Activated gamma-delta T cell treated with anti-CD3 and anti-CD28 coated beads, Interleukin-2, amount 50 U/mL, for 16 hours (primary cell): ENCODE measurements at places on chromosomes 13 and 19.

GRCh38 chr13:93118081-93118615 is 108.5 kb upstream of the GPC6 start:
- DNase-seq: no peak

- DNase-seq: no peak
Observed at GRCh38 chr13:18998389-18998788, 183.2 kb downstream of the TUBA3C start.

DNA sequence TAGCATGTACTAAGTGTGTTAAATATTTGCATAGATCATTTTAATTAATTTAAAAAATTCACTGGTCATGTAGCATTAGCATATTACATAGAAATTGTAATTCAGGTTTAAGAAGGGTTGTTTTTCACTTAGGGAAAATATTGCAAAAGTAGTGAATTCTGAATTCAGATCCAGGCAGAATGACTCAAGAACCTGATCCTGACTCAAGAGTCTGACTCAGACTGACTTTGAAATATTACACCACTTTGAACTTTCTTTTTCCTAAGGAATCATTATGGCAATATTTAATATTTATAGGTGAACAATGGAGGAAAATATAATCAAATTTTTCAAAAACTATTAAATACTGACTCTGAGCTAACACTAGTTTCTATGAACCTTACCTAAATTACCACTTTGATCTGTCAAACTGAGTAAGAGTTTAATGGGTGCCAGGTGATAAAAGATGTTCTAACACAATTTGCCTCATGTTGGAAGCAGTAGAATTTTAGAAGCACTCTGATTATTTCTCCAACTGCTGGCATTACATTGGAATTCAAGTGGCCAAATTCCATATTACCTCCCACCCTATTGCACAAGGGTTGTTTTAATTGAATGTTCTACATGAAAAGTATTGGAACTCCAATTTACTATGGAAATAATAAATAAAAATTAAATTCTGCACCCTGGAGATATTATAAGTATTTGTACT is 261.6 kb downstream of the SLITRK1 start:
- DNase-seq: no peak

DNA sequence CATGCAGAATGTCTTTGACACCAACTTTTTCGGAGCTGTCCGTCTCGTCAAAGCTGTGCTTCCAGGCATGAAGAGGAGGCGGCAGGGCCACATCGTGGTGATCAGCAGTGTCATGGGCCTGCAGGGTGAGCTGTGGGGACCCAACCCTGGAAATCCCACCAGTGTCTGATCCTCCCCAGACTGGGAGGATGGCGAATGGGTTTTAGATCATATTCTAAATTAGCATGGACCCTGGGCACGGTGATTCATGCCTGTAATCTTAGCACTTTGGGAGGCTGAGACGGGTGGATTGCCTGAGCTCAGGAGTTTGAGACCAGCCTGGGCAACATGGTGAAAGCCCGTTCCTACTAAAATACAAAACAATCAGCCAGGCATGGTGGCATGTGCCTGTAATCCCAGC is 5.5 kb downstream of the RDH8 start:
- no peak for DNase-seq

- DNase-seq: no peak
Observed at GRCh38 chr13:111614009-111614408, 293.6 kb downstream of the TEX29 start.

GRCh38 chr13:59413126-59413525 is 750.6 kb downstream of the DIAPH3 start:
- no peak for DNase-seq

- DNase-seq: no peak
Observed at GRCh38 chr13:43088093-43088511, 64.7 kb downstream of the DNAJC15 start.

DNA sequence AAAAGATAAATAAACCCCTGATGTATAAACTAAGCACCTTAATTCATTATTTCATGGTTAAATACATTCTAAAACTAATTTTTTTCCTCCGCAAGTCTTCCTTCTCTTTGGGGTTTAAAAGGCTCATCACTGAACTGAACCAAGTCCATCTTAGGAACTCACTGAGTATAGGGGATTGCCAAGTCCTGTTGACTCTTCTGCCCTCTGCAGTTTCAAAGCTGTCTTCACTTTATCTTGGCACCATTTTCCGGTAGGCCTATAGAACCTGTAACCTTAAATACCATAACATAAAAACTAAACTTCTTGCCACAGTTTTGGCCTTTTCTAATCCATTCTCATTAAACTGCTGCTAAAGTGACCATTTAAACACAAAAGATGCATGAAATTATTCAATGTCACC is 66.5 kb upstream of the USPL1 start:
- no peak for DNase-seq

DNA sequence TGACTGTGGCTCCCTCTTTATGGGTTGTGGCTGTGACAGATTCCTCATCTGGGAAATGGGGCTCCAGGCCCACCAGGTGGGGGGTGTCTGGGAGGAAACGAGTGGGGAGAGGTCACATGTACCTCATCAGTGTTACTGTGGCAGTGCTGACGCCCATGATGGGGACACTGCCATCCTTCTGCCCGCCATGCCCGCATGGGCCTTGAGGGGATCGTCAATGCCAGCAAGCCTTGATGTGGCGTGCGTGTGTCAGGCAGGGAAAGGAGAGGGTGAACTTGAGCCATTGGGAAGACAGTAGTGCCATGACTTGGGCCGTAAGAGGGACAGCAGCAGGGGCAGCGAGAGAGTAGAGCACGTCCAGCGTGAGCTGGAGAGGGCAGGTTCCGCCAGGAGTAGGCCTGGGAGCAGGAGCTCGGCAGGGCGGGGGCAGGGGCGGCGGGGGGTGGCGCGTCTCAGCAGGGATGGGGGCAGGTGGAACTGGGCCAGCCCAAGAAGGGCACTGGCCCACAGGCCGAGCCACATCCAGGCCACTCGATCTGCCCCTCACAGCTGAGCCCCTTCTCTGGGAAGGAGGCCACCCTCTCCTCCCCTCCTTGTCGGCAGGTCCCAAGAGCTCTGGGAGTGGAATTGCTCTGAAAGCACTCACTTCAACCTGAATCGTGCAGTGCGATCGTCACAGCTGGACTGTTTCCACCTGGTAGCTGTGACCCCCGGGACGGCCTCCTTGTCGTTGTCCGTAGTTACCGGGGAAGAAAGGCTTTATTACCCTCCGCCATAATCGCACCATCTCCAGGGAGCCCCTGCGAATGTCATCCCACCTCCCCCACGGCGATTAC is 9.9 kb downstream of the KLHL26 start:
- no peak for DNase-seq

DNA sequence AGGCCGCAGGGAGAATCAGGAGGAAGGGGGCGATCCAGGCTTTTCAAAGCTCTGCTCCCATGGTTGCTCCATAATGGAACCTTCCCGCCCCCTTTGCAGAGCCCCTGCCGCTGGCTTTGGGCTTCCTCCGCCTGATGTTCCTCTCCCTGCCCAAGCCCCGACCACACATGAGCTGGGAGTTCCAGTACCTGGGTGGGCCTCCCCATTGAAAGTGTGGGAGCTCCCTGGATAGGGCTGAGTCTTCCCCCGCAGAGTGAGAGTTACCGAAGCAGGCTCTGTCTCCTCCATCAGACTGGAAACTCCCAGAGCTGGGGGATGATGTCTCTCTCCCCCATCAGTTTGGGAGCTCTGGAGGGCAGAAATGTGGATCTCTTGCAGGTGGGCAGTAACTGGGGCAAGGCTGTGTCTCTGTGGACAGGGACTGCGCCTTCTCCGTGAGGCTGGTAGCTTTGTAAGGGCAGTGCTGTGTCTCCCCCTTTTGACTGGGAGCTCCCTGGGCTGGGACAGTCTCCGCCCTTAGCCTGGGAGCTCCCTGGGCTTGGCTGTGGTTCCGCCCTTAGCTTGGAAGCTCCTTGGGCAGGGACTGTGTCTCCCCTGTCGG is 722 bp downstream of the DCAF15 start:
- DNase-seq: no peak
